ENCODE measurements at places on chromosomes 11 and 22.

GRCh38 chr11:61333550-61334433 lies 764 bp downstream of the TKFC start:
- no peak for DNase-seq

GRCh38 chr11:112121981-112122615 lies 35.4 kb downstream of the SDHD start:
- DNase-seq = no peak

DNA sequence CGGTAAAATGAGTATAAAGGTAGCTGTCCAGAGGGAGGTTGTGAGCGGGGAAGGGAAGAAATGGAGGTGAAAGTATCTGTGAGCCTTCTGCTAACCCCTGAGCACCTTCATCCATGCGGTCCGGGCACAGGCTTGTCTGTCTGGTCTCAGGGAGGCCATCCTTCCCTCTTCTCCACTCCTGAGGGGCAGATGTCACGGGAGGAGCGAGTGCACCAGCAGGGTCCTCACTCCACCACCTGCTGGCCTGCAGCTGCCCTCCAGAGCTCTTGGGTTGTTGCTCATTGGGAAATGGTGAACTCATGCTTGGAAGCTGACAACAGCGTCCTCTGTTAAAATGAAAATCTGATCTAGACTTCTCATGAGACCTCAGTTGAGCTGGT lies 33.8 kb upstream of the WNT11 start:
- DNase-seq = no peak

DNA sequence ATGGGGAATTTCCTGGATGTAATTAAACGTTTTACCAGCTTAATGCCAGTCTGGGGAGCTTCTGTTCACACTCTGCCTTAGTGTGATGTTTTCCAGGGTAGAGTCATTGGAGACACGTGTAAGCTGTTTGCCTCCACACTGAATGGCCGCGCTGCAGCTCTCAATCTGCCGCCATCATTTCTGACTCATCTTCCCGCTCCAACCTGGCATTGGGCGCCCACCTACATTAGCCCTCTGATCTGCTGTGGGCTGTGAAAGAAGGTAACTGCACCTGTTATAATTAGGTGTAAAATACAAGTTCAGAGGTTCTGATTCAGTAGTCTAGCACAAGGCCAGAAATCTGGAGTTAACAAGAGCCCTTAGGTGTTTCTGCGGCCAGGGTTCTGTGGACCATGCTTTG lies 54.6 kb downstream of the MN1 start:
- no peak for DNase-seq

- DNase-seq = no peak
Observed at GRCh38 chr11:44611687-44612434, 46.4 kb downstream of the CD82 start.
